Foreskin keratinocyte (primary cell): ENCODE measurements at places on chromosomes 4 and X. TPM values are rescaled to one million over a fixed set of nuclear protein-coding genes. Genes with fewer than 3 reads are reported as not detected.
A peak's percentile ranks its signal among the peaks of the same experiment; 100 is the strongest.

- no peak for DNase-seq
Measured at GRCh38 chrX:13965531-13965930, 64.2 kb downstream of the GEMIN8 start.

DNA sequence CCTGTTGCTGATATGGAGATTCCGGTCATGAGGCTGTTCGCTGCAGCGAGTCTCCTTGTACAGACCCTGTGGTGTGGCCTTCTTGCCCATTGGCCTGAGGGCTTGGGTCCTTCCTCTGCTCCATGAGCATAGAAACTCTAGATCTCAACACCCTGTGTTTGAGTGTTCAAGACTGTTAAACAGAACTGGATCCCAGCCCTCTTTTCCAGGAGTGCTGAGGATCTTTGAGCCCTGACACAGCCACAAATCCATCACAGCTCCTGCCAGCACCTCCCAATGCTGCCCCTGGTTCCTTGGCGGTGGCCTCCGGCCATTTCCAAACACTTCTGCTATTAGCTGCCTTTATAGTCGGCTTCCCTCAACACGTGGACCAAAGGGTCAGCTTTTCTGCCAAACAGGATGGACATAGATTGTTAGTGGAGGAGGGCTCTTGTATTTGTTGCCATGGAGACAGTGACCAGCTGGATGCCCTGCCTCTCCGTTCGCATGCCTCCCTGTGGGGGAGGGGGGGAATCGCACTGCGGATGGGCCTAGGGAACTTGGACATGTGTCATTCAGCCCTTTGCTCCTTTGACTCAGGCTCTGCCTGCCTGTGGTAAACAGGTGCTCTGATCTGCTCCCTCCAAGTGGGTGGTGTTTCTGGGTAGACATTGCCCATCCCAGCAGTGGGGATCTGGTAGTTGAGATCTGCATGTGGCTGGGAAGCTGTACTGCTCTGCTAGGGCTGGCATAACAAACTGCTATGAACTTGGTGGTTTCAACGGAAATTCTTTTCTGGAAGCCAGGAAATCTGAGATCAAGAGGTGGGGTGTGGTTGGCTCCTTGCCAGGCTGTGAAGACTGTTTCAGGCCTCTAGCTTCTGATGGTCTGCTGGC lies 6.9 kb upstream of the WDR1 start:
- DNase-seq, result no peak

GRCh38 chr4:25246680-25247611 lies 13.1 kb downstream of the PI4K2B start:
- DNase-seq, result no peak

DNA sequence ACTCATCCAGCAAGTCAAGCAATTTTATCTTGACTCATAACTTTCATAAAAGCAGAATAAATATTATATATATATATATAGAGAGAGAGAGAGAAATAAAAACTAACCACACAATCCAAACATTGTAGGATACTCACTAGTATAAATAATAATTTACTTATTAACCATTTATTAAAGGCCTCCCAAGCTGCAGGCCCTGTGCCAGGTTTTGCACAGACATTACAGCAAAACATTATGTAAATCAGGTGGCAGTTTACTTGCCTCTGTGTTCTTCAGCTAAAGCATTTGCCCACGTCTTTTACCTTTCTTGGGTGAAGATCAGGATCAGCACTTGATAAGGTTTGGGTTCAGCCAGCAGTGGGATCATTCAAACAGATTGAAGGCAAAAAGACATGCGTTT lies 75.6 kb downstream of the CLDN22 start:
- DNase-seq, result no peak

DNA sequence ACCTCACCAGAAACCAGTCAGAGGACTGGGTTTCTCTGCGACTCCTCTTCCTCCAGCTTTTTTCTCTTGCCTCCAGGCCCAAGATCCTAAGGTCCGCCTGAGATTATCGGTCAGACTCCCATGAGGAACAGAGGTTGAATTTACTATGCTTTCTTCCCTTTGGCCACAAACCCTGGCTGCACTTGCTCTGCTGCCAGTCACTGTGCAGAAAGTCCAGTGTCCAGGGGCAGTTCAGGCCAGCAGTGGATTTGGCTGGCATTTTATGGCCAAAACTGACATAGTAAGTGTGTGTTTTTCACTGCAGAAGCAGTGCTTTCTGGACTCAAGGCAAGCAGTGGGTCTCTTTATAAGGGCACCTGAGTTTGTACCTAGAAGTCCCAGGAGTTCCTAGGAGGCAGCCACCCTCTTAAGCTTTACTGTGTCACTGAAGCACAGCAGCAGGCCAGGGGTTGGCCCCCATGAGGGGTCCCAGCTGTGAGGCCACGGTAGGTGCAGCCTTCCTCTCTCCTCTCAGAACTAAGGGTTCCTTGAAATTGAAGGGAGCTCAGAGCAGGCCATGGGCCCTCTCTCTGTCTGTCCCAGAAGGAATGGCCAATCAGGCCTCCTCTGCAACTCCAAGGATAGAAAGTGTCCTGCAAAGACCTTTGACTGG lies 3.4 kb downstream of the RTL5 start:
- no peak for DNase-seq

DNA sequence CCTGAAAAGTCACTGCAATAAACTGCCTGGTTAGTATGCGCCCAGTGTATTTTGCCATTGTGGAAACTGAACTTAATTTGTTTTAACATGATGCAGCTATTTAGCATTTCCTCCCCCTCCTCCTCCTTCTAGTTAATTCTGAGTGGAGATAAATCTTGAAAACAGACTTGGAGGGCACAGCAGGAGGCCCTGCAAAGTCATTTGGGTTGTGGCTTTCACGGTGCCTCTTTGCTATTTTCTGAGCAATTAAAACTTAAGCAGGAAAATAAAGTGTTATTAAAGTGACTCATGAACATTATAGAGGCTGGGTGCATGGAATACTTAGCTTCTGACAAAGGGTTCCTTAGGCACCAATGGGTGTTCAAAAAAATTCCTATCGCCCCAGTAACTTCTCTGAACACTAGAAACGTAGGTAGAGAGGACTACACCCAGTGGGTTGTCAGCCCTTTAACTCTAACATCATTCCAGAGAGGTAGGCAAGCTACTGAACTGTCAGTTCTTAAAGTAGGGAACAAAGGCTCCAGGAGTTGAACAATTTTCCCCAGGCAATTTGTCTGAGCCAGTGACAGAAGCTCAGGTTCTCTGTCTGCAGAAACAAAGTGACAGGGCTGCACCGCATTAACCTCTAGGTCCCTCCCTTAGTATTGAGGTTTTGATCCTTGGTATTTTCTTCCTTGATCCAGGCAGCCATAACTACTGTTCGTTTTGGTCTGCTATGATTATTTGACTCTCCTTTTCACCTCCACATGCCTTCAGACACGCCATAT lies 158.3 kb upstream of the KIT start:
- peak; percentile 72 for DNase-seq

DNA sequence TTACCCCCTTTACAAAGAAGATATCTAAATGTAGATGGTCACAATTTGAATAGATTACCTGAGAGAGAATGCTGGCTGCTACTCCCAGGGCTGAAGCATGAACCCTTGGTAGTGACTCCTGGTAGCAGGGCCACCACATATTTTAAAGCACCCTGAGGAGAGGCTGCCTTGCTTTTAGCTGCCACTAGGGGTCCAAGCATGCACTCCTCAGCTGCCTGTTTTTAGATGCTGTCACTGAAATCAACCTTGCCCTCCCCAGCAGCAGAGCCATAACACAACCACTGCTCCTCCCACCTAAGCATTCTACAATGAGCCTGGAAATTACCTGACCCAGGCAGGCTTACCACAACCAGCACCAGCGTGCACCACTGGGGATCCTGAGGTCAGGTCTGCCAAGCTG lies 850.9 kb downstream of the FAM133A start:
- DNase-seq, result no peak

DNA sequence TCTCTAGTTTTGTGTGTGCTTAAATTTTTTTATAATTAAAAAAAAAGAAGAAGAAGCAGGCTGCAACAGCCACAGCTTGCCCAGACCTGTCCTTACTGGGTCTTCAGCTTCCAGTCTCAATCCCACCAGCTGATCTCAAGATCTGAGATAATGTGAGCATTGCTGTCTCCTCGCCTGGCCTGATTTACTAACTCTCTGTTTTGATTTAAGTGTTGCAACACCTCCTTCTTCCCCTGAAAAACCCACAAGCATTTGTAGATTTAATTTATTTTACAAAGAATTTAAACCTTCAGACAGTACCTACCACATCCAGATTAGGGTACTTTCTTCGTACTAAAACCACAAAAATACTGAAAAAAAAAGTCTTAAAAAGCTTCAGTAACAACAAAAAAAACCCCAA lies 38.0 kb downstream of the FAM241A start:
- DNase-seq, result peak; percentile 58

TBC1D14 gene
- 53.6 and 62.2 TPM in 2 replicates for total RNA-seq

ALB gene
- total RNA-seq, result not detected in 2 replicates

RHOXF2 gene
- total RNA-seq, result not detected in 2 replicates
